ENCODE measurements at places on chromosomes 1 and 21.
A peak's percentile ranks its signal among the peaks of the same experiment; 100 is the strongest.

DNA sequence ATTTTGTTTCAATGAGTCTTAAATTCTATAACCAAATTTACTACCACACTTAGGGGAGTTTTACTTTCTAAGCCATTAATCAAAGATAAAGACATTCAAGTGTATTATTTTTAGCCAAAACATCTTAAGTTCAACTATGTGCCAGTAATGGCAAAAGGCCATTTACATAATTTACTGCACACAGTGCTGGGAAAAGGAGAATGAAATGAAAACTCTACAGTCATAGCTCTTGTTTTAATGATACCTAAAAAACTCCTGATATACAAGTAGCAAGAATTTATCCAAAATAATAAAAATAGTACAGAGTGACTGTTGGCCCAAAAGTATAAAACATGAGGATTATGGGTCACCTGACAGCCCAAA, 42.4 kb upstream of the C1orf198 start:
- no peak for DNase-seq

DNA sequence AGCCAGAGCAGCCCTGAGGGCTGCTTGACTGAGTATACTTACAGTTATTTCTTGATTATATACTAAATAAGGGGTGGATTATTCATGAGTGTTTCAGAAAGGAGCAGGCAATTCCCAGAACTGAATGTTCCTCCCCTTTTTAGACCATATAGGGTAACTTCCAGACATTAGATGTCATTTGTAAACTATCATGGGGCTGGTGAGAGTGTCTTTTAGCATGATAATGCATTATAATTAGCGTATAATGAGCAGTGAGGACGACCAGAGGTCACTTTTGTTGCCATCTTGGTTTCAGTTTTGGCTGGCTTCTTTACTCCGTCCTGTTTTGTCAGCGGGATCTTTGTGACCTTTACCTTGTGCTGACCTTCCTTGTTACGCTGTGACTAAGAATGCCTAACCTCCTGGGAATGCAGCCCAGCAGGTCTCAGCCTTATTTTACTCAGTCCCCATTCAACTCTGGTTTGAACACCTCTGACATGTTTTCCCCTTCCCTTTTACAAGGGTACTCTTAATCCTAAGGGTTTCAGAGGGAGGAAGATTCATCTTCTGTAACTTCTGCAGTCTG, 16.2 kb downstream of the KCTD3 start:
- DNase-seq = no peak

GRCh38 chr1:175188936-175189335, 3.6 kb downstream of the KIAA0040 start:
- peak; percentile 47 for DNase-seq

DNA sequence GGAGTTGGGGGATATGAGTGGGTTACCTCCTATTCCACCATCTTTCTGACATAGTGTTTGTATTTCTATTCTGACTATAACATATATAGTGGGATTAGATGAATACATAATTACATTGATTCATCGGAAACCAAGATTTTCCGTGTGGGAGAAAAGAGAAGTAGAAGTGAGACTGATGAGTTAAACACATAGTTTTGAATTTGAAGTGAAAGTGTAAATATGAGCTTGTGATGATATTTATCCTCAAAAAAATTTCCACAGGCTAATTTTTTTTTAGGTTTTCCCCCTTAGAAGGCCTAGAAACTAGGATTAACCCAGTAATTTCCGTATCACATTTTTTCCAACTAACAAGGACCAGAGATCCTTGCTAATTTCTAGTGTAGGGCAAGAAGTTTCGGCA, 6.9 kb downstream of the CD1B start:
- DNase-seq = no peak

- DNase-seq = no peak
Measured at GRCh38 chr1:207109004-207109403, 5.0 kb downstream of the C4BPA start.

DNA sequence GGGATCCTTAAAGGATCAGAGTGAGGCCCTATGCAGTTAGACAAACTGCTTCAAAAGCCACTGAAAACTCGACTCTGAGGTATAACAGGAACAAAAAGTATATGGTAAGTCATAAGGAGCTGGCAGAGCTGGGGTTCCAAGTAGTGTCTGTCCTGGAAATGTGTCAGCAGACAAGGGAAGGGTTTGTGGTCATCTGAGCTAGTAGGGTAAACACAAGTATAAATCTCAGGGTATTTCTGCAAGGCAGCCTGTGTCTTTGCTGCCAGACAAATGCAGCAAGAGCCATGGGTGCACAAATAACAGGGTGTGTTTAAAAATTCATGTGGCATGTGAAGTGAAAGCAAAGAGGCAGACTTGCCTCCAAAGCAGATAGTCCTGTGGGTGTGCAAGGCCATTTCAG, 759.0 kb upstream of the ADAMTS5 start:
- DNase-seq = no peak

DNA sequence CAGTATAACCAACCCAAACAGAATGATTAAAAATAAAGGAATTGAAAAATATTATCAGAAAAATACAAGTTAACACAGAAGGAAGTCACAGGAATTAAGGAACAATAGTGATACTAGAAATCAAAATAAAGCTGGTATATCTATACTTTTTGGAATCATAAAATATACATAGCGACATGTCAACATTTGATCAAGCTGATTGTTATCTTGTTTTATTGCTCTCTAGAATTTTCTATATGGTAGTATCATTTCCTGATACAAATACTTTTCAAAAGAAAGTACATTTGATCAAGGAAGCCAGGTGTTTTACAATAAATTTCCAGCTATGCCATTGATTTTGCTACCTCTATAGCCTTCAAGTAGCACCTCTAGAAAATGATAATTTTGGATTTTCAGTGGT, 489.5 kb upstream of the PKN2 start:
- no peak for DNase-seq

- DNase-seq = no peak
Measured at GRCh38 chr1:56825436-56825835, 6.2 kb upstream of the FYB2 start.

GRCh38 chr1:244294599-244295224, 157.0 kb downstream of the ADSS2 start:
- no peak for DNase-seq

DNA sequence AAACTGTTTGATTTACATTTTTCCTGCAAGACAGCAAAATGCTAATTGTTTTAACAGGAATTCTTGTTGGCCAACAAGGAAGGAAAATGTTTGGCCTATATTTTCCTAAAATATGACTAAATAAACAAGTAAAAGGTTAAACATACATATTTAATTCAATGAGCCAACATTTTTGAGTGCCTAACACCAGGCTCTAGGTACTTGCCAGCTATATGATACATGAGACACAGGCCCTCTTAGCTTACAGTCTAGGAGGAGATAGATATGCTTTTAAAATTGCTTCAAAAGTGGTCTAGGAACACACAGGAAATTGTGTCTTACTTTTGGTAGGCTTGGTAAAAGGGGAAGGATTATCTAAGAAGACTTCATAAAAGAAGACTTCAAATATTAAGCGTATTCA, 50.9 kb downstream of the PIGK start:
- DNase-seq = no peak

GRCh38 chr1:116127123-116127847, 16.1 kb downstream of the MAB21L3 start:
- no peak for DNase-seq

- no peak for DNase-seq
Measured at GRCh38 chr1:3777647-3778589, 5.4 kb downstream of the SMIM1 start.

- no peak for DNase-seq
Measured at GRCh38 chr1:52814465-52814864, 28.1 kb upstream of the ZYG11A start.

Measured in activated T-cell treated with anti-CD3 and anti-CD28 coated beads for 24 hours (primary cell).